ENCODE measurements at places on chromosomes 3 and 15.

GRCh38 chr15:92101708-92102394 is 248.3 kb downstream of the SLCO3A1 start:
- peak; percentile 12 for DNase-seq

GRCh38 chr15:70528270-70528706 is 235.1 kb downstream of the UACA start:
- peak; percentile 75 for DNase-seq

GRCh38 chr15:97317163-97317562 is 643.3 kb upstream of the ARRDC4 start:
- DNase-seq: no peak

GRCh38 chr3:189898559-189899153 is 222.0 kb downstream of the P3H2 start:
- no peak for DNase-seq

- no peak for DNase-seq
Measured at GRCh38 chr3:107251819-107252218, 125.4 kb upstream of the CCDC54 start.

DNA sequence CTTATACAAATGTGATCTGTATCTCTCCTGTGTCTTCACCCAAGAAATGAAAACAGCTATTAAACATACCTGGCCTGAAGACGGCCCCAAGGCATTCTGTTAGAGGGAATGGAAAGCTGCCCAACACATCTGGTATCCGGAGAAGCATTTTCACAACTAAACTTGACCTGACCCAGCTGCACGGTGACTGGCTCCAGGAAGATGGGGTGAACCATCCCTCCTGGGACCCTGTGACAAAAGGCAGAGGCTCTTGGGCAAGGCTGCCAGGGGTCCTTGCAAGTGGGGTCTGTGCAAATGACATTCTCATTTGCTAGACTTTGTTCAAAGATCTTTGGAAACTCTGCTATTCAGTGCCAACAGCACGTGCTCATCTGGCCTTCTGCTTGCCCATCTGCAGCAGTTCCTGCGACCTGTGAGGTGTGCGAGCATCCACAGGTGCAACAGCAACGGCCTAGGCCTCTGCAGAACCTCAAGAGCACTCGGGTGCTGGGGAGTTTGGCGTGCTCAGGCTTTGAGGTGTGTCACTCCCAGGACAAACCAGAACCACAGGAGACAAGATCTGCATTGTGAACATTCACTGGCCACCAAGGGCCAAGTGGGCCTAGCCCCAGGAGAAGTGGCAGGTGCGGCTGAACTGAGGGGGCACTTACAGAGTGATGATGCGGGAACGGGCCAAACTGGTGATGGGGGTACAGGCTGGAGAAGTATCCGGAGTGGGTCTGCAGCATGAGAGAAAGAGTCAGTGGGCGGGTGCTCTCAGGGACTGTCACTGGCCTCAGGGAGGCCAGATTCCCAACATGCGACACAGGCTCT is 71.8 kb downstream of the SENP2 start:
- DNase-seq: no peak

GRCh38 chr3:49930922-49931321 is 1.3 kb upstream of the MON1A start:
- no peak for DNase-seq

- no peak for DNase-seq
Measured at GRCh38 chr3:10160346-10160745, 4.4 kb upstream of the IRAK2 start.

GRCh38 chr3:123773681-123774431 is 110.3 kb downstream of the MYLK start:
- no peak for DNase-seq

DNA sequence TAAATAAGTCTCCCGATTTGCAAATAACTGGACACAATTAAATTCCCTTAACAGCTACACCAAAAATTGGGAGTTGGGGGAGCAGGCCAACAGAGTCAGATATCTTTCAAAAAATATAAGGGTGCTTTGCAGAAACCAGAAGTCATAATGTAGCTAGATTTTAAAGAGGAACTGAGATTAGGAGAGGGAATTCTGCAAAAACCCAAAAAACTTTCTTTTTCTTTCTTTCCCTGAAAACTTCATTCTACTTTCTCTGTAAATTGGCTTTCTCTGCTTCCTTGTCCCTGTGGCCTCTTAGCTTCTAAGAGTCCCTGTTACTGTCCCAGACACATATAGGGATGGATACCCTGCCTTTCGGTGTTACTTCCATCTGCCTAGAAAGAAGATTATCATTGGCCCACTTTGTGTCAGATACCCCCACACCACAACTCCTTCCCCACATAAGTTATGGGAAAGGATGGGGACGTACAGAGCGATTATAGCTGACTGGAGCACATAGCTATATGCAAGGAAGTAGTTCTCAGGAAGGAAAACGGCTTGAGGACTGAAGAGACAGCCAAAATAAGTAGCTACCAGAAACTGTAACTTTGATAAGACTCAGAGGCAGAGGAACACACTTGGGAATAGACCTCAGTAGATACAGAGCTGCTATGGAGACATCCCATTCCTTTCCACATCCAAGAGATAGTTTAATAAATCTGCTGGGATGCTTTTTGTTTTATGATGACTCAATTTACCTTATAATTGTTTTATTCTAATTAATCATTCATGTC is 129.1 kb upstream of the TGFBR2 start:
- no peak for DNase-seq

DNA sequence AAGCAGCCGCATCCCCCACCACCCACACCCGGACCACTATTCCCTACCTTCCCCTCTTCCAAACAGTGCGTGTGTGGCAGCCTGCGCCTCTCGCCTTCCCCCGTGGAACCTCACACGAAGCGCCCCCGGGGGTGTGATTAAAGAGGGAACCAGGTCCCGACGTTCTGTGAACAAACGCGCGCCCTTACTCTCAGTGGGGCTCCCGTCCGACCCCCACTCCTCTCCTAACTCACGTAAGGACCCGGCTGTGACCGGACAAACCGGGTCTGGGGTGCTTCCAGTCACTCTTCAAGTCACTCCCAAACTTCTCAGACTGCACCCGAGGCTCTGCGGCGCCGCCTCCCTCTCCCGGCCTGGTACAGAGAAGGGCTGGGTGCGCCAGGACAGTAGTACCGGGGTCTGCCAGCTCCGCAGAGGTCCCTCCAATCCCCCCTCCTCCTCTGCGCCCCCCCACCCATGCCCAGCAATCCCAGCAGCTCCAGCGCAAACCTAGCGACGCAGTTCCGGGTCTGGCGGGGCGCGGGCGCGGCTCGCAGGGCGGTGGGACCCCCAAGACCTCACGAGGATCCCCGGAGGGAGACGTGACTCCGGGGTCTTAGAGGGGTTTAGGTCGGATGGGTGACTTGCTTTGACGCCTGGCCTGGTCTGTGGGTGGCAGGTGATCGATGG is 574 bp downstream of the DUOXA1 start:
- DNase-seq: no peak

GRCh38 chr3:132788301-132788671 is 66.1 kb upstream of the NPHP3 start:
- DNase-seq: no peak

- no peak for DNase-seq
Measured at GRCh38 chr3:123102826-123103225, 36.0 kb downstream of the PDIA5 start.

DNA sequence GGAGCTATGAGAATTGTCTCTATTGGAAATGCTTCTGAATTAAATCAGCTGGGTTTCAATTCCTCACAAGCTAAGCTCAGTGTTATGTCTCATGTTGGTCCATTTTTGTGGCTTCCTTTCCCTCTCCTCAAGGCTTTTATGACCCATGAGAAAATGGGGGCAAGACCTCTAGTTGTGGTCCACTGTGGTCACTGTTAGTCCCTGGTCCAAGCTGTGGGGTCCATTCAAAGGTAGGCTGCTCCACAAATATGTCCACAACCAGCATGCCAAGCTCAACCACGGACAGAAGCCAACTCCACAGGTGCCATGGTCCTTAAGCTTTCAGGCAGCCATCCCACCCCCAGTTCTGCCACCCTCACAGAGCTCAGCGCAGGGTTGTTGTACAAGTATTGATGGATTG is 14.9 kb upstream of the TPM1 start:
- DNase-seq: no peak

DNA sequence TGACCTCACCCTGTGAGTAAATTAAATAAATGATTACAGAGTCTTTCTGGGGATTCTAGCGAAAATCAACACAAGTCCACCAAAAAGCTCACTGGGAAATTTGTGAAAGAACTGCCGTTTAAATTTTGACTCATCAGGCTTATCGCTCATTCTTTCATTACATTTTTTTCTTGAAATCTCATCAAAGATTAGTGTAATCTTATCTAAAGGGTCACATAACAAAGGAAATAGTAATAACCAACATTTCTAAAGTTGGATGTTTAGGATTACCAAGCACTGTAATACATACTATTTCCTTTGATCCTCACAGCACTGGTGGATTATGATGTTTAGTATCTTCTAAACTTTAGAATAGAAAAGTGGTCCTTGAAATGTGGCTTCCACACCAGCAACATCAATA is 111.1 kb upstream of the CBLB start:
- DNase-seq: no peak

DNA sequence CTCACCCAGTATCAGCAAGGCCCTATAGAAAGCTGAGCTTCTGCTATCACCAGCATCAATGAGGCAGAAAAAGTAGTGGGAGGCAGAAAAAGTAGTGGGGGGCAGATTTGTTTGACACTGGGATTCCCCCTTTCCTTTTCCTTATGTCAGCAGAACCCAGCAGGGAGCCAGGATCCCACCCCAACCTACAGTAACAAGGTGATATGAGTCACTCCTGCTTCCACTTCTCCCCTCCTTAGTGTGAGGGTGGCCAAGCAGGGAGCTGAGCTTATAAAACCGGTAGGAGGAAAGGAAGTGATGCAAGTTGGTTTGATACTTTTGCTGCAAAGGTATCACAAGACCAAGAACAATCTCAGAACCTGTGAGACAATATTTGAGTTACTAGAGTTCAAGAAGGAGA is 128.7 kb downstream of the SCAPER start:
- no peak for DNase-seq

DNA sequence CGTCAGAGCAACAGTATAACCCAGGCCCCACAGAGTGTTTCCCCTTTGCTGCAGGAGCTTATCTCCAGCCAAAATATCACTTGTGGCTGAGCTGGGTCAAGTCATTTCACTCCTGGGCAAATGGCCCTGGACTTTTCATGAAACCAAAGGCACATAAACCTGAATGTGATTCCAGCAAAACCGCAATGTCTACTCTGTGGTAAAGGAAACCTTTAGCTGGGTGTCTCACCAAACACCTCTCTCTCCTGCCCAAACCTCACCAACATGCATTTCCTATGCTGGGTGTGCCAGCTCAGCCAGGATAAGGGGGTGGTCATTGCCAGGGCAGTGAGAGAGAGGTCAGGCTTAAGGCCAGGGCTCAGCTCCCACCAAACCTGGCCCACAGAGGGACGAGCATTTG is 67.4 kb downstream of the GTPBP8 start:
- DNase-seq: no peak

- DNase-seq: no peak
Measured at GRCh38 chr3:120338517-120338916, 10.6 kb downstream of the LRRC58 start.

DNA sequence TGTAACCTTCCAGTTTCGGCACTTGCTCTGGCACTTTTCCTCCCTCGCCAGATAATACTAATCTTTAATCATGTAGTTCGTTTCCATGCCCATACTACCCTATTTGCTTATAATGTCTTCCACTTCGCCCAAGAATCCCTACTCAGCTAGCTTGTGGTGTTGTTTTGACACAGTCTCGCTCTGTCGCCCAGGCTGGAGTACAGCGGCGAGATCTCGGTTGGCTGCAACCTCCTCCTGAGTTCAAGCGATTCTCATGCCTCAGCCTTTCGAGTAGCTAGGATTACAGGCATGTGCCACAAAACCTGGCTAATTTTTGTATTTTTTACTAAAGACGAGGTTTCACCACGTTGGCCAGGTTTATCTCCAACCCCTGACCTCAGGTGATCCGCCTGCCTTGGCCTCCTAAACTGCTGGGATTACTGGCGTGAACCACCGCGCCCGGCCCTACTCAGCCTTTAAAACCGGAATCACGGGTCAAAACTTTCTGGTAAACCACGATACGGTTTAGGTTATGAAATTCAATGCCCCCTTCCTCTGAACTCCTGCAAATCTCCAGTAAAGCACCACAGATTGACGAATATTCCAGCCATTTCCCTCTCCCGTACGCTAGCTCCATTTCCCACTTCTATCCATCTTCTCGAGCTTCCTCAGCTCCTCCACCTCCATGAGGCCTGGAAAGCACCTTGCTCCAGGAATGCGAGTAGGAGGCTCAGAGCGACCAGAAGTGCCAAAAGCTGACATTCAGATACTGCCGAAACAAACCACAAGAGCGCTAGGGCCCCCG is 878 bp upstream of the RAD51 start:
- no peak for DNase-seq

DNA sequence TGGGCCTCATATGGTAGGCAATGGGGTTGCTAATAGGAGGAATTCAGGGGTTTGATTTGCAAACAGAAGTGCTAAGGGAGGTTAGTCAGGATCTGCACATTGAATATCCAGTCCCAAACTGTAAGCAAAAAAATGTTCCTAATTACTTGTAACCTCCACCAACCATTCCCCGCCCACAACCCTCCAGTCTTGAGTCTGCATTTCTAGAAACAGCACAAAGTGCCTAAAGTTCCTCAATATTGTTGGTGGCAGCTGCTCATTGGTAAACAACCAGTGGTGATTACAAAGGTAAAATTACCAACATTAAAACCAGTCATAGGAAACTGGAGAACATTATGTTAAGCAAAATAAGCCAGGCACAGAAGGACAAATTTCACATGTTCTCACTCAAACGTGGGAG is 18.9 kb downstream of the HDC start:
- DNase-seq: no peak

GRCh38 chr3:365268-365667 is 168.7 kb downstream of the CHL1 start:
- no peak for DNase-seq
